ENCODE measurements at places on chromosomes 1 and 21.

GRCh38 chr1:5191470-5191869 lies 537.1 kb downstream of the AJAP1 start:
- no peak for DNase-seq

DNA sequence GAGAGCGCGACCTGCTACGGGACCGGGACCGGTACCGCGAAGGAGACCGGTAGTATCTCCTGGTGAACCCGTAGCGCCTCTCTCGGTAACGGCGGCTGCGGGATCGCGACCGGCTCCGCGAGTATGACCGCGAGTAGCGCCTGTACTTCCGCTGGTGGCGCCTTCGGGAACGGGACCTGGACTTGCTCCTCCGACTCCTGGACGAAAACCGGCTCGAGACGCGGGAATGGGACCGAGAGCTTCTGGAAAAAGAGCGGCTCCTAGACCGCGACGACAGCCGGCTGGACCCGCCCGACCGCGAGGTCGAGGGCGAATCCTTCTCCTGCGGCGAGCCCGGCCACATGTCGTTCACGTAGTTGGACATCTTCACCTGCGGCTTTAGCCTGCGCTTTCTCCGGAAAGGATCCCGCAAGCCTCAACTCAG lies 642 bp downstream of the RSRP1 start:
- peak; percentile 24 for DNase-seq

DNA sequence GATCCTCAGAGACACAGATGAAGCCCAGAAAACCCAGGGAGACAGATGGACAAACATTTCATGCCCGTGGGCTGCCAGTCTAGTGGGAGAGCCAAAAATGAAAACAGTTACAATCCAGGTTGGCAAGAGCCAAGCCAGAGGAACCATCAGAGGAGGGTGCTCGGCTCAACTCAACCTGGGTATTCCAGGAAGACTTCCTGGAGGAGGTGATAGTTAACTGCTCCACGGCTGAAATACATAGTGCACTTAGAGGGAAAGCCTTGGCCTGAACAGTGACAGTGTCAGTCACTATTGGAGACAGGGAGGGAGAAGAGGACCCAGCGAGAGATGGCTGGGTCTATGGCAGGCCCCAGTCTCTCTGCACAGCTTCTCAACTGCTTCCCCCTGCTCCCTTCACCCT lies 1.9 kb downstream of the ARHGEF19 start:
- DNase-seq = no peak

GRCh38 chr1:109719337-109719837 lies 7.3 kb downstream of the GSTM5 start:
- DNase-seq = peak; percentile 24

DNA sequence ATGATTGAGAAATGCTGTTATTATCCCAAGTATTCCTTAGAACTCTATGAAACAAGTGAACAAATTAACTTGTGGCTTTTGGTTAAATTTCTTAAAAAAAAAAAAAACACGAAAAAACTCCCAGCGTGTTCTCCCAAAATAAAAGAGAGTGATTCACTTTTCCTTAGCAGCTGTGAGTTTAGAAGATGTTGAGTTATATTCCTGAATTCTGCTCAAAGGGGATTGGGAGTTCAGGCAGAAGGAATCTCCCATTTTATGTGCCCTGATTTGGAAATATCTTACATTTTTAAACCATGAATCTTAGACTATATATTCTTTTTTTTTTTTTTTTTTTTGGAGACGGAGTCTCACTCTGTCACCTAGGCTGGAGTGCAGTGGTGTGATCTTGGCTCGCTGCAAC lies 34.3 kb downstream of the SMG7 start:
- DNase-seq = no peak

GRCh38 chr21:27407271-27407670 lies 440.4 kb upstream of the ADAMTS5 start:
- DNase-seq = no peak

GRCh38 chr1:42682739-42683531 lies 717 bp downstream of the YBX1 start:
- peak; percentile 72 for DNase-seq

DNA sequence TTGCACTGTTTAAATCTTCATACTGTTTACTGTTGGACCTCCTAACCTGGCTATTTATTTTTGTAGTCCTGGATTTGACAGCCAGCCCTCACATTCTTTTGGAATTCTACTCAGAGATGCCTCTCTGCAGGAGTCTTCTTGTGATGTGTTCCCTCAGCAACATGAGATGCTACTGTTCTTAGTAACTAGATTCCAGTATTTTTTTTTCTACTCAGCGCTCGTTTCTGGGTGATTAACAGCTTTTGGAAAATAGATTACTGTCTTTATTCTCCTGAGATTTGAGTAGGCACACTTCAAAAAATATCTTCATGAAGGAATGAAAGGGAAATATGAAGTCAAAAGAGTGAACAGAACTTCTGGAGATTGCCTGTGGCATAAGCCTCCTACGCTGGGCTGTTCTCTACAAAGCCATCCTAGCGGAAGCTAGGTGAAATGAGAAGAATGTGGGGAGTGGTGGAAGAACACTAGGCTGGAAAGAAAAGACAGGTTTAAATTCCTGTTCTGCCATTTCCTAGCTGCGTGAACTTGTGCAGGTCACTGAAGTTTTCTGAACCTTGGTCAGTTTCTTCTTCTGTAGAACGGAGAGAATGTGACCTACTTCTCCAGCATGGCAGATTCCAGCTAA lies 75.9 kb downstream of the LRRC8C start:
- no peak for DNase-seq

DNA sequence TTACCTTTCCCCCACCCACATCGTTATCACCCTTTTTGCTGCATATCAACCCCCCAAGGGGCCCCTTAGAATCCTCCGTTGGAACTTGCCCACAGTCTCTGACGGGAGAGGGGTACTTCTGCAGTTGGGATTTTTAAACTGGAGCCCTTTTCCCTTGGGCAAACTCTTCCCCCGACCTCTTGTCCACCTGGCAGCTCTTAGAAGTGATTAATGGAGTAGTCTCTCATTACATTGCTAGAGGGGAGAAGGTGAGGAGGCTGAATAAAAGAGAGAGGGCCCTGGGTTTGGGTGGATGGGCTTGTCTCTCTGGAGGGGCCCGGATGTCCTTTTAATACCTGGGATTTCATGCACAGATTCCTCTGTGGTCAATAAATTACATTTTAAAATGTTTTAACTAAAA lies 27.2 kb upstream of the TSPAN2 start:
- DNase-seq = no peak

Measured in Daoy (cell line).